ENCODE measurements at places on chromosomes 16 and 17.

DNA sequence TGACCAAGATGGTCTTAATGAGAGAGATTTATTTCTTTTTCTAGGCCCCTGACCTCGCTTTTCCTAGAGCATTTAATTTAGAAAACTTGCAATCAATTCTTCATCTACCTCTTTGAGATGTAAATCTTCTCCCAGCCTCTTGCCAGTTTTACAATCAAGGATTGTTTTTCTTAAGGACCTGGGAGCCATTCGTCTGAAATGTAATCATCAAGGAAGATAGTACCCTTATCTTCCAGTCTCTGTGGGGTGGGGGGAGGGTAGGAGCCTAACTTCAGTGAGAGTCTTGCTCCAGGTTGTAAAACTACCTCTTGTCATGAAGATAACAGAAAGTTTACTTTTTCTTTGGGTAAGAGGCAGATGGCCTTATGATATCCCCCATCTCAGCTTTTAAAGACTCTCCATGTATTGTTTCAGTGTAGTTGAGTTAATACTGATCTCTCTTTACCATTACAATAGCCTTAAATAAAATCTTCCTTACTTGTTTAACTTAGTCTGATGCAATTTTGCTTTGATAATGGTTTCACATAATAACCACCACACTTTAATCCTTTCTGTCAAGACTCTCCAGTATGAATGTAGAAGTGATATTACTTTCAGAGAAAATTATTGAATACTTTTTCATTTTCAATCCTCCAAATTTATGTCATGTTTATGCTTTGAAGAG lies 110.2 kb upstream of the CPHXL start:
- no peak for DNase-seq

DNA sequence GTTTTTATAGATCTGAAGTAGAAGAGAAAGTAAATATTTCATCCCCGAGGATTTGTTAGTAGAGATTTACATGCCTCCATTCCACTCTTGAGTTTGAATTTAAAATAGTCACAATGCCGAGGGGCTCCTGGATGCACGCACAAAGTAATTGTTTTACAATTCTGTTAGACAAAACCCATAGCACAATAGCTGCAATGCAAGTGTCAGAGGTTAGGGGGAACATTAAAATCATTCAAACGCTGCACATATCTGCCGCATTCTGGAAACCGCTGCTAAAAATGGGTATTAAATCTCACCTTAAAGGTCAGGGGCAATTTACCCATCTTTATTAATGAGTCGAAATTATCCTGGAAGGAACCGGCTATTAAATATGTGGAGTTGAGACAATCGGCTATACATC lies 528.5 kb upstream of the HSBP1 start:
- no peak for DNase-seq

DNA sequence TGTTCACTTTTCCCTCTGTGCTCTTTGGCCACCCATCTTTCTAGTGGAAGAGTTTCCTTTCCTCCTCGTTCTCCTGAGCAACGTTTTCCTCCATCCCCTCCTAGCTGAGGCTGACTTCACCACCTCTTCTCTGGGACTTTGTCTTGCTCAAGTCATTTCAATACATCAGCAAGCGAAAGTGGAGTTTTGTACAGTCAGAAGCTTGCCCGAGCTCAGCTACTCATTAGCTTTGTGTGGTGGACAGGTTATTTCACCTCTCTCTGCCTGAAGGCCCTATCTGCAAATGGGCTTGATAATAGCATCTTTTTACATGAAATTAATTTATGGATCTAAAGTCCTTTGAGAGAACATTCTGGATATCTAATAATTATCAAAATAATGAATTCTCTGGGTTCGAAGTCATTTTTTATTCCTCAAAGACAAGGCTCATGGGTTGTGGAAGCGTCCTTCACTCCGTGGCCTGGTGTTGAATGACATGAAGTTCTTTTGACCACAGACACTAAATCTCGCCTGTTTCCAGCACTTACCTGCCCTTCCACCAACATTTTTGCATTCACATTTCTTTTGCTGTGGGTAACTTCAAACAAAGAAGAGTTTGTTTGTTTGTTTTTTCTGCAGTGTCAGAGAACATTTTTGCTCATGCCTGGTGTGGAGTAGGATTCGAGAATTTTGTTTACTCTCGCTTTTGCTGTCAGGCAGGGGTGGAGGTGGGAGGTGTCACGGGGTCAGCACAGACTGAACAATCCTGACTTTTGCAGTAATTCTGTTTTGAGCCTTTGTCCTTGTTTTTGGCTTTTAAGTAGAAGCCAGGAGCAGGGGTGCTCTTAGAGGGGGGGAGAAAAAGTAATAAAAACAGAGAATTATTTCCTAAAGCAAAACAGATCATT lies 155.0 kb upstream of the CACNG5 start:
- DNase-seq: no peak

GRCh38 chr17:1362964-1363363 lies 37.1 kb downstream of the YWHAE start:
- no peak for DNase-seq

GRCh38 chr16:1351215-1351581 lies 480 bp downstream of the TSR3 start:
- DNase-seq: no peak

- no peak for DNase-seq
Observed at GRCh38 chr16:58120234-58120633, 8.9 kb downstream of the CFAP20 start.

GRCh38 chr16:2990891-2991290 lies 10.6 kb upstream of the PKMYT1 start:
- no peak for DNase-seq

DNA sequence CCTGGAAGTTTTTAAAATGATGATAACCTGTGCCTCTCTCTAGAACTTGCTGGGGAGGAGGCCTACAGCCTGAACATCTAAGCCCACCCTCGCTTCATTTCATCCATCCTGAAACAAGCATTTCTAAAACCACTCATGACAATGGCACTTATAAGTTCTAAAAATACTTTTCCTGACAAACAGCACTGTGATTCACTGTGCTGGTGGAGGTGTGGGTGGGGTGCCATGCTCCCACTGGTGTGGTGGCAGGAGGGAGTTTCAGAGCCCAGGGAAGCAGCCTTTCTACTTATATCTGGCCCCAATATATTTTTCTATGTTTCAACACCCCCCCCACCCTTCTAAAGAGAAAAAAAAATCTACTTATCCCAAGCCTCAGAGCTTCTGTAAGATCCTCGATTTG lies 52.6 kb downstream of the RAB11FIP4 start:
- DNase-seq: no peak

- DNase-seq: no peak
Observed at GRCh38 chr17:10812674-10813073, 8.8 kb upstream of the TMEM238L start.

GRCh38 chr16:583815-584591 lies 5.9 kb upstream of the RAB40C start:
- no peak for DNase-seq

DNA sequence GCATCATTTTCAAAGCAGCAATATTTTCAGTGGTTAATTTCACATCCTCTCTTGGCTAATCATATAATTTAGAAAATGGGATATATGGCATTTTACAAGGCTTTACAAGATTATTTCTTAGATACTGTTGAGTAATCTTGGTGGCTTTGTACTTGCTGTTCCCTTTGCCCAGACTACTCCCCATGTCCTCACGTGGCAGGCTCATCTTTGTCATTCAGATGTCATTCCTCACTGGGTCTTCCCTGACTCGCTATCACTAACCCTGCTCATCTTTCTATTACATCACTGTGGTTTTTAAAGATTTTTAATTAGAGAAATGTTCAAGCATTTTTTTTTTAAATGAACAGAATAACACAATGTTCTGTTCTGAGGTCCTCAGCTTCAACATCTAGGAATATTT lies 240.0 kb upstream of the IRX5 start:
- no peak for DNase-seq

DNA sequence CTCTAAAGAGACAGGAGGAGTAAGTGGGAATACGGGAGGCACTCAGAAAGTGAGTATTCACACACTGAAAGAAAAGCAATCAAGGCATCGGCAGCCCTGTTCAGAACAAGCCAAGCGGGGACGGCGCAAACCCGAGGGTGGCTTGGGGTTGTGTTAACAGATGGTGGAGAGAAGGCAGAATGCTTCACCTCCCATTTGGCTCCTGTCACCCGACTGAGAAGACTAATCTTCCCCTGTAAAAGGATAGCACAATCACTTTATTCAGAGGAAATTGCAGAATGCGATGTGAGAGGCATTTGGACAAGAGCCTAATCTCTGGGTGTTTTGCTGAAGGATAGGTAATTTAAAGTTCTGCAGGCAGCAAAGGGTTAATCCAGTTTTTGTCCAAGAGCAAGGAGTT lies 119.3 kb upstream of the WSCD1 start:
- no peak for DNase-seq
